ENCODE measurements at places on chromosomes 7 and 10.

DNA sequence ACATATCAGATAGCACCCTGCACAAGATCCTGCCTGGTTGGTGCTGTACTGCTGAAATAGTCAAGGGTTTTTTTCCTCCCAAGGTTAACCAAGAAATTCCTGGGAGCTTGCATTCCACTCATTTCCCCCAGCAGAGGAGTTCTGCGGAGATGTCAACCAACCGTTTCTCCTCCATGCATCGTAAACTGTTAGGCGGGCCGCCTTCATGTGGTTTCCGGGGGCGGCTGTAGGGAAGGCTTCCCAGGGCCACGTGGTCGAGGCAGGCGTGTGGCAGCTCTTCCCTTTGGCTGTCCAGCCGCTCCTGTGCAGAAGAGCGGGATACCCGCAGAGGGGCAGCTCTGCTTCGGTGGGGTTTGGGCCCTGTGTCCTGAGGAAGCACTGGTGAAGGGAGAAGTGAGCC, 113.7 kb downstream of the RGS10 start:
- DNase-seq = no peak

DNA sequence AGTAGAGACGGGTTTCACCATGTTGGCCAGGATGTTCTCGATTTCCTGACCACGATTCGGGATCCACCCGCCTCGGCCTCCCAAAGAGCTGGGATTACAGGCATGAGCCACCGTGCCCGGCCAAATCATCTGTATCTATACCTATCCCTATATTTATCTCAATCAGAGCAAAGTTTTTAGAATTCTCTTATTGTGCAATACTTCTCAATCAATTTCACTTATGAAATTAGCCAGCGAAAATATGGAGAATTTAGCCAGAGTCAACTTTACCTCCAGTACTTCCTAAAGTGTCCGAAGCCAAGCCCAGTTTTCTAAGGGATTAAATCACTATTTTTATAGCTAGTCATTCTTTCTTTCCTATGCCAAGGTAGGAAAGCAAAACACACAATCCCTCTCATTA, 319.1 kb upstream of the PFKP start:
- DNase-seq = no peak

GRCh38 chr10:47121336-47121735, 178.7 kb upstream of the GDF10 start:
- DNase-seq = no peak

- no peak for DNase-seq
These were observed 11.5 kb downstream of the EGFR start for GRCh38 chr7:55030314-55030713.

GRCh38 chr10:6537770-6538169, 42.3 kb downstream of the PRKCQ start:
- no peak for DNase-seq

- DNase-seq = no peak
These were observed 17.6 kb downstream of the AKR1E2 start for GRCh38 chr10:4843525-4844180.

- DNase-seq = no peak
These were observed 27.8 kb downstream of the DCLRE1C start for GRCh38 chr10:14926061-14926470.

GRCh38 chr7:41164440-41164839, 538.5 kb downstream of the INHBA start:
- no peak for DNase-seq

Data from activated T-cell treated with anti-CD3 and anti-CD28 coated beads for 48 hours (primary cell).